ENCODE measurements at places on chromosomes 5 and 9. TPM values are rescaled to one million over a fixed set of nuclear protein-coding genes. Genes with fewer than 3 reads are reported as not detected.

The S1PR3 gene
- total RNA-seq, result 96.4 TPM

The GTF3C5 gene
- 60.6 TPM for total RNA-seq

The MEIKIN gene
- total RNA-seq, result not detected

The ANKRD18A gene
- 8.7 TPM for total RNA-seq

The KIF20A gene
- total RNA-seq, result 39.4 TPM

Data from A549 treated with Hydrocortisone at 1 μM for 4 hours (cell line).